NCI-H1105 (cell line): ENCODE measurements at places on chromosomes 11 and 22.

- DNase-seq = peak; percentile 23
These were observed 6.9 kb downstream of the IL18BP start for GRCh38 chr11:72005347-72006260.

- no peak for DNase-seq
These were observed 1.5 kb downstream of the PTPRJ start for GRCh38 chr11:47981667-47982404.

- no peak for DNase-seq
These were observed 7.7 kb downstream of the SLC25A18 start for GRCh38 chr22:17570851-17571631.

DNA sequence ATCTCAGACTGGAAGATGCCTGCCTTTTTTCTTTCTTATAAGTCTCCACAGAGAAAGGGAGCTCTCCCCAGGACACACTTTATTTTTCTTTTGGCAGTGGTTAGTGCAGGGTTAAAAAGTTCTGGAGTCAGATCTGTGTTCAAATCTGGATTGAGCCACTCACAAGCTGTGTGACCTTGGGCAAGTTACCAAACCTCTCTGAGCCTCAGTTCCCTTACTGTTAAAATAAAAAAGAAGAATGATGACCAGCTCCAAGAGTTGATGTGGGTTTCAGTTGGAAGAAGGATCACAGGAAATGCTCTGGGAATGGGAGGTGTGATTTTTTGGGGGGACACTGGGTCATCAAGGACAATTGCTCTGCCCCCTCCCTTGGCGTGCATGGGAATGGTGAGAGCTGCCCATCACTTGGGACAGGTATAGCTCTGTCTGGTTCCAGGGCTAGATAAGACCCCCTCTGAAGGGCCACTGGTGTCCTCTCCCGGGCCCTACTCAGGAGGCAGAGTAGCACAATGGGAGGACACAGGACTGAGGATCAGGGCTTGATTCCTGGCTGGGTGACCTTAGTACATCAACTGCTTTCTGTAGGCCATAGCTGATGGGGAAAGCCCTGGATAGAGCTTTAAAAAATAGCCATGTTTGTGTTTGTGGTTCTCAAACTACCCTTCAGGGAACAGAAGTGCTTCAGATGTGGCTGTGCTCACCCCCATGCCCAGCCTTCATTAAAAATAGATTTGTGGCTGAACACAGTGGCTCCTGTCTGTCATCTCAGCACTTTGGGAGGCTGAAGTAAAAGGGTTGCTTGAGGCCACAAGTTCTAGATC lies 228.3 kb downstream of the MIAT start:
- DNase-seq = no peak

- DNase-seq = peak; percentile 37
These were observed 11.0 kb downstream of the RBFOX2 start for GRCh38 chr22:36017651-36018091.

DNA sequence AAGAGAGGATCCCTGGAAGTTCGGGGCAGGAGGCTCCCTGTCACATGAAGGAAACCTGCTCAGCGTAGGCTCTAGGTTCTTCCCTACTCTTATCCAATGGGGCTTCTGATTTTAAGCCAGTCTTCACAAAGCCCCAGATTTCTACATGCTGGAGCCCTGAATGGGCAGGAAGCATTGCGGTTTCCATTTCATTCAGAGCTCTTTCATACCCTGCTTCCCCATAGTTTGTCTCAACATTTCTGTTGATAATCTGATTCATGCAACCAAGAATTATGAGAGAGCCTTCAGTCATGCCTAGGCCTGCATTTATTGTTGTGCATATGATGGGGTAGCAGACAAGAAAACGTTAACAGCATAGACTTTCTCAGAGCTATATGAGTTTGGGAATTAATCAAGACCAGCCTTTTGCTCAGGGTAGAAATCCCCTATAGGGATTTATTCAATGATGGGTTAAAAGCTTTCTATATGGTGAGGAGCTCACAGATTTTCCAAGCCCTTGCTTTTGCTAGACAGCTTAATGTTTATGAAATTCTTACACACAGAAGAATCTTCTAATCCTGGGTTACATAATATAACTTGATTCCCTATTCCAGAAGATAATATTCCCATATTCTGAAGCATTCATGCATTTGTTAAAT lies 15.9 kb downstream of the OR51B4 start:
- no peak for DNase-seq

DNA sequence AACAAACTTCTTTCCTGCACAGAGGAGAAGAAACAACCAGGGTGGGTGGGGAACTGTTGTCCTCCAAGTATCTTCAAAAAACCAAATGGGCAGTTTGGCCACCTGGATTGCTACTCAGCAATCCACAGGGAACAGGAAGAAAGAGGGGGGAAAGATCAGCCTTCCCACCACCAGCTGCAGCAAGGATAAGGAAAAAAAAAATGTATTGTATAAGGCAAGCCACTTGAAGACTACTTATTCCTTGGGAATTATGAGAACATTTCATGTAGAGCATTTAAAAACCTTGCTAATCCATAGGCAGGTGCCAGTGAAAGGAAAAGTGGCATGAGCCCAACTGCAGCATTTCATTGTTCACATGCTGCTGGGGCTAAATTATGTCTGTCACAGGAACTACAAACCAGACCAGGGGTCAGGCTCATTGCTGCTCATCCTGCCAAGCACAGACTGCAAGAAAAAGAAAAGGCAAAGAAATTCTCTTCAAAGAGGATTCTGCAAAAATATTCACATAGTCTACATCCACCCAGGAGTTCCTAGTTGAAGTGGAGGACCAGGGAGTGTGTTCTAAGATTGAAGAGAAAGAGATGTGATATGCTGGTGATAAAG lies 2.2 kb downstream of the RAB30 start:
- no peak for DNase-seq

GRCh38 chr11:69642913-69643632 lies 2.1 kb downstream of the CCND1 start:
- DNase-seq = peak; percentile 68

DNA sequence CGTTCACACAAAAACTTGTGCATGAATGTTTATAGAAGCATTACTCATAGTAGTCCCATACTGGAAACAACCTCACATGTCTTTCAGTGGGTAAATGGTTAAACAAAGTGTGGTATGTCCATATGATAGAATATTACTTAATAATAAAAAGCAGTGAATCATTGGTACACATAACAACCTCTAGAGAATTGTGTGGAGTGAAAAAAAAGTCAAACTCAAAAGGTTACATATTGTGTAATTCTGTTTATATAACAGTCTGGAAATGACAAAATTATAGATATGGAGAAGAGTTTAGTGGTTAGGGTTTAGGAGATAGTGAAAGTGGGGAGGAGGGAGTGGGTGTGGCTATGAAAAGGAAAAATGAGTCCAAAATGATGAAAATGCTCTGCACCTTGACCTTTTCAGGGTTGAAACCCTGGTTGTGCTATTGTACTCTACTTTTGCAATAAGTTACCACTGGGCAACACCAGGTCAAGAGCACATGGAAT lies 243.4 kb upstream of the DDI1 start:
- DNase-seq = no peak
